CD4-positive, alpha-beta T cell treated with Interleukin-2 at 100 ng/mL for 4 hours (primary cell): ENCODE measurements at places on chromosomes 4 and X.
A peak's percentile ranks its signal among the peaks of the same experiment; 100 is the strongest.

DNA sequence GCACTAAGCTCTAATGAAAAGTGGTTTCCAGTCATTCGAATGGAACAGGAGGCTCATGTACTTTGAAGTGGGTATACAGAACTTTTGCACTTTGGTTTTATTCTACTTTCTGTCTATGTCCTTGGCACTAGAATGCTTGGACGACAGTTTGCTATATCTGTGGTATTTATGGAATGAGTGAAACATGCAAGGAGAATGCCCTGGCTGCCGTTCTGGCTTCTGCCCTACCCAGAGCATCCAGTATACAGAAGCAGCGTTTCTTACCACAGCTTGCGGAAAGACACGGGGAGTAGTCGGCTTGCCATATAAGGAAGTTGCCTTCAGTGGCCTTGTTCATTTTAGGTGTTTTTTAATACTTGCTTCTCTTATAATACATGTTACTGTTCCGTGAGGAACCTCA, 98.0 kb downstream of the TBL1X start:
- no peak for DNase-seq

GRCh38 chrX:106906361-106906760, 3.2 kb upstream of the RIPPLY1 start:
- no peak for DNase-seq

- no peak for DNase-seq
Measured at GRCh38 chr4:165351359-165352130, 24.1 kb downstream of the MSMO1 start.

DNA sequence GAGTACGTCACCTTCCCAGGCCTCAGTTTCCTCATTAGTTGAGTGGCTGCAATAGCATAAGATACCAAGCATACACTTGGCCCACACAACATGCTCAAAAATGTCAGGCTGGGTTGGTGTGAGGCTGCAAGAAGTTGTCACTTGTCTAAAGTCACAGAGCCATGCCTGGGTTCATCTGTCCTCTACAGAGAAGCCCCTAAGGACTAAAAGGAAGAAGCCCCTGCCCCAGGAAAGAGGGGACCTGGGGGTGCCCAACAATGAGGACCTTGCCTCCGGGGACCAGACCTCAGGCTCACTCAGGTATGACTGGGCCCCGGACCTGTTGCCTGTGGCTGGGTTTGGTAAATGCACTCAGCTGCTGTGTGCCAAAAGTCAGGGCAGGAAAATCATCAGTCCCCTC, 82.7 kb downstream of the CRMP1 start:
- DNase-seq, result no peak

GRCh38 chrX:15616531-15616930, 15.8 kb upstream of the ACE2 start:
- no peak for DNase-seq

DNA sequence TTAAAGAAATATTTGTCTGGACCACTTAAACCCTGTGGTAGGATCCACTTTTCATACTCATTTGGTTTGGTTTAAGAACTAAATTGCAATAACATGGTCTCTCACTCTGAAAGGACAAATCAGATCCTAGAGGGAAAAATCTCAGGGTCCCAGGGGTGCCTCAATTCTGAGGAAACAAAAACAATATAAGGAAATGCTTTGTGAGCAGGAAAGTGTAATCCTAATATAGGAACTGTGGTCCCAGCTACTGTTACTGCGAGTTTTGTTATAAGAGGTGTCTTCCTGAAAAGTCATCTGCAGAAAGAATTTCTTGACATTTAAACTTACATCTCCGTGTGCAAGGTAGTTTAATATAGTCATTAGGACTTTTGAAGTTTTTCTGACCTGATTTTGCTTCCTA, 420.1 kb upstream of the LCORL start:
- no peak for DNase-seq

DNA sequence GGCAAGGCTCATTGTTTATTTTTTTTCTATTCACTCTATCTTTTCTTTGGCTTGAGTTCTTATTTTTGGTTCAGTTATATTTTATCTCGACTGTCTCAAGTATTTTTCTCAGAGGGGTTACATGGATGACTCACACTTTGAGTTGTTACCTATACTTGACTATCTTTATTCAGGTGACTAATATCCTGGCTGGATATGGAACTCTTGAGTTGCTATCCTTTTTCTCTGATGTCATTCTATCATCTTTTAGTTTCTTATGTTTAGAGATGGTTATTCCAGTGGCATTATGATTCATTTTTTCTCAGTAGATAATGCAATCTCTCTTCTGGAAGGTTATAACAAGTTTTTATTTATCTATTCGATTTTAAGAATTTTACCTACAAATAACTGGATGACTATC, 117.9 kb downstream of the COX18 start:
- DNase-seq, result no peak

DNA sequence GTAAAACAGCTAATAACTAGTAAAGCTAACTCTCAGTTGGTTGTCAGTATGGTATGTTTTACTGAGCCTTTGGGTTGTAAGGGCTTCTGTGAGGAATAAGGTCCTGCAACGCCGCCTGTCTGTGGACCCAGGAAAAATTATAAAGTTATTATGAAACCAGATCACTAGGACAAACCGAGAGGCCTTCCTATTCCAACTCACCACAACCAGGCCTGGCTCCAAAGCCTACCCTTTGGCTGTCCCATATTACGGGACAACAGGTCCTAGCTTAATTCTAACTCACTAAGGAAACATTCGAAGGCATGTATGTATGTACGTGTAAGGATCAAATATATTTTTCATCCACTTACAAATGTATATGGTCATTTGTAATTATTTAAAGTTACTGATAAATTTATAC, 1.4 kb downstream of the ANKRD17 start:
- peak; percentile 78 for DNase-seq

GRCh38 chr4:179051206-179051605, 1609.0 kb upstream of the AGA start:
- no peak for DNase-seq

DNA sequence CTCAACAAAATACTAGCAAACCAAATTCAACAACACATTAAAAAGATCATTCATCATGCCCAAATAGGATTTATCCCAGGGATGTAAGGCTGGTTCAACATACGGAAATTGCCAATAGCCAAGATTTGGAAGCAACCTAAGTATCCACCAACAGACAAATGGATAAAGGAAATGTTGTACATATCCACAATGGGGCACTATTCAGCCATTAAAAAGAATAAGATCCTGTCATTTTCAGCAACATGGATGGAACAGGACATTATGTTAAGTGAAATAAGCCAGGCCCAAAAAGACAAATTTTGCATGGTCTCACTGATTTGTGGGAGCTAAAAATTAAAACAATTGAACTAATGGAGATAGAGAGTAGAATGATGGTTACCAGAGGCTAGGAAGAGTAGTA, 82.0 kb upstream of the FAM241A start:
- no peak for DNase-seq

DNA sequence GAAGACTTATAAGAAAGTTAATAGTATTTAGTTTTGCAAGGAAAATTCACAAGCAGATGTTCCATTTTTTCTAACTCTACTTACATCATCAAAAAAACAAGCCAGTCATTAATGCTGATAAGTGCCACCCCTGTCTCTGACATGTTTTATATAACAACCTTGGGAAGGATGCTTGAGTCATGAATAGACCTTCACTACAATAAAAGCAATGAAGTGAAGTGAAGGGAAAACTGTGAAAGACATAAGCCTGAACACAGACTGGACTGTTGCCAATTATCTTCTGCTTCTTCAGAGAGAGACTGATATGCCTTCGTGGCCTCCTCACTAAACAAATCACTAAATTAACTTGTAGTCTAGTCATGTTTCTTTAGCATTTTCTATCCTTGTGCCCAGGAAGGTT, 353.2 kb downstream of the PDHA2 start:
- DNase-seq, result no peak

DNA sequence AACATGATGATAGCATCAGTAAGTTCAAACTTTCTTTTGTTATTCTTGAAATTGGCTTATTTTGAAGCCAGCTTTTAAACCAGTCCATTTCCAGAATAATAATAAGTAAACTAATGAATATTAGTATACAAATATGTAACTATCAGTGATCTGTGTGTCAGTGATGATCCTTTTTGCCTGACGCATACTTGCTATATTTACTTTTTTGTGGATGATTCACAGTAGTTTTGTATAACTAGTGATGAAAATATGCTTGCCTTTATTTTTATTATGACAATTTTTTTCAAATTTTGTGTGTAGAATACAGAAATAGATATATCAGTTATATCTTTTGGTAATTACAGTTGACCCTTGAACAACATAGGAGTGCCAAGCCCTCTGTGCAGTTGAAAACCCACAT, 49.5 kb downstream of the USP53 start:
- no peak for DNase-seq

DNA sequence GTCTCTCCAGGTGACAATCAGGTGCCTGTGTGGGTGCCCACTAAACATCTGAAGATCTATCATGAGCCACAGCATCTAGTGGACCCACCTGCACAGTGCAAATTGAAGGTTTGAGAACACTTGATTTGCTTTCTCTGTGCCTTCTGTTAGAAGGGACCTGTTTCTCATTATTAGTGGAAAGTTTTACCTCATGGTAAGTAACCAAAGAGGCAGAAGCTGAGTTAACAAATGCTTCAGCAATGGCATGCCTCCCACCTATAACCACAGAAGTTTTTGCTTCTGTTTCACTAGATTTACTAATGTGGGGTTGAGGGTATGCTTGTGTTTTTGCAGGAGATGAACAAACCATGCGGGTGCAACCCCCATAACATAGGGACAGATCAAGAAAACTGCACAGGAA, 297.4 kb upstream of the DKK2 start:
- no peak for DNase-seq

DNA sequence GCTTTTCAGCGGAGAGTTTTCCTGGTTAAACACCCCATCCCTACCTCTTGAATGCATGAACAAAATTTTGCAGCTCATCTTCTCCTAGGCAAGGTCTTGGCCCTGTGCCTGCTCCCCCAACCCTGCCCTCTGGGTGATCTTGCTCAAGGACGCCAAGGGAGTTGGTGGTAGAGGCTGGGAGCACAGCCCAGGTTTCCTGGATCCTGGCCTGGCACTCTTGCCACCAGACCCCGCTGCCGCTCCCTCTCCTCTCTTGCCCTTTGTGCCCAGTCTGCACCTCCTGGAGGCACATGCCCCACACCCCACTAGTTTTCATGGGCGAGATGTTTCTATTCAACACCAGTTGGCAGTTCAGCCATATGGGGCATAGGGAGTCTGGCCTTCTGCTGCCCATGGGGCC, 37.3 kb downstream of the TSC22D3 start:
- DNase-seq, result no peak

- no peak for DNase-seq
Measured at GRCh38 chr4:94516999-94517398, 65.3 kb downstream of the PDLIM5 start.

DNA sequence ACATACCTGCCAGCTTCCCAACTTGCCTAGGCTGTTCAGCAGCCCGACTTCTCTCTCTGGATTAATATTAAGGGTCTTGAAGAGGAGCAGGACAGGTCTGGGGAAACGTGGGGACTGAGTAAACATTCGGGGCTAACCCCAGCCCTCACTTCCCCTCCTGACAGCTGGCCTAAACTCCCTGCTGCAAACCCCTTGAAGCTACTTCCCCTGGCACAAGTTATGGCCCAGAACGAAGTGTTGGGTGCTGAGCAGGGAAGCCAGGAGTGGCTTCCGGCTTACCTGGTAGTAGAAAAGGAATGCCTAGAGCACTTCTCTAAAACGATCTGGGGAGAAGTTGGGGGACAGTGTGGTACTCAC, 200.0 kb downstream of the BCOR start:
- DNase-seq, result no peak

GRCh38 chrX:66489339-66489738, 149.5 kb downstream of the EDA2R start:
- no peak for DNase-seq

GRCh38 chrX:10697616-10698317, 77.4 kb upstream of the MID1 start:
- no peak for DNase-seq

- DNase-seq, result no peak
Measured at GRCh38 chrX:124215786-124216185, 116.7 kb upstream of the TEX13D start.

GRCh38 chr4:57156242-57156990, 46.2 kb upstream of the IGFBP7 start:
- DNase-seq, result no peak

DNA sequence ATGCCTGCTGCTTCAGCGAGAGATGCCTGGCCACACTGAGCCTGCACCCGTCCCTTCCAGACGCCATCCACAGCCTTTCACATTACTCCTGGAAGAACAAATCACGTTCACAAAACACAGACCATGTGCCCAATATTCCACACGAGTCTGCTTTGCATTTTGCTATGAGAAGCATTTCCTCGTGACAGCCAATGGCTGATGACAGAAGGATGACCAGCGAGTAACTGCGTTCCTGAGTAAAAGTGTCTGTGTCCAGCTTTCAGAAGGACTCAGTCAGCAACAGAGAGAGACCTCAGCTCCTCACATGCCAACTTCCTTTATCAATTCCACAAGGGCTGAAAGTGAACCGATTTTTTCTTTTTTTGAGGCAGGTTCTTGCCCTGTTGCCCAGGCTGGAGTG, 19.5 kb downstream of the NAT8L start:
- no peak for DNase-seq

DNA sequence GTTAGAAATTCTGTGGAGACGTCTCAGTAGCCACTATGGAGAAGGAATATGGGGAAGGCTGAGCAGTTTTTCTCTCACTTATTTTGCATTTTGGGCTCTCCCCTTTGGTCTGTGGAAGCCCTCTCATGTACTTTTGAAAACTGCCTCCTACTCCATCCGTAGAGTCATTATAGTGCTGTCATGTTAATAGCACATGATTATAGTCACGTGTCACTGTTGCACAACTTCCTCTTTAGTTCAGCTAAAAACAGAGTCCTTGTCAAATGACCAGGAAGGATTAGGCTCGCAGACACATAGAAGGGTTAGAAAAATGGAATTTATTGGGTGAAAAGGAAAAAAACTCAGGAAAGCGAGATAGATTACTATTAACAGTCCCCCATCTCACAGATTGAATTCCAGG, 258.2 kb upstream of the CXorf51A start:
- no peak for DNase-seq

DNA sequence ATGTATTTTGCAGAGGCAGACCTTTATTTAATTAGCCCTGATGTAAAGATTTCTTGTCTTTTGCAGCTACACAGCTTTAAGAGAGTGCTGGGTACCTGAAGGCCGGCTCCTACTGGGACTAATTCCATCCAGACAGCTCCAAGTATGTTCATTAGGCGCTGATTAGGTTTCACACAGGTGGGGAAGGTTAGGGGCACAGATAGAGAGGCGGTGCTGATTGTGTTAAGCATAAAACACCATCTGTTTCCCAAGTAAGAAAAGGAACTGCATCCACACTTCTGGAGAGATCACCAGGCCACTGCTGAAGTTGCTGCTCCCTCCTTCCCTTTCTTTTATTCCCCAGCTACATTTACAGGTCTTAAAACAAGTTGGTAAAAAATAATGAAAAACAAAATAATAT, 349.5 kb downstream of the ZIC3 start:
- no peak for DNase-seq

DNA sequence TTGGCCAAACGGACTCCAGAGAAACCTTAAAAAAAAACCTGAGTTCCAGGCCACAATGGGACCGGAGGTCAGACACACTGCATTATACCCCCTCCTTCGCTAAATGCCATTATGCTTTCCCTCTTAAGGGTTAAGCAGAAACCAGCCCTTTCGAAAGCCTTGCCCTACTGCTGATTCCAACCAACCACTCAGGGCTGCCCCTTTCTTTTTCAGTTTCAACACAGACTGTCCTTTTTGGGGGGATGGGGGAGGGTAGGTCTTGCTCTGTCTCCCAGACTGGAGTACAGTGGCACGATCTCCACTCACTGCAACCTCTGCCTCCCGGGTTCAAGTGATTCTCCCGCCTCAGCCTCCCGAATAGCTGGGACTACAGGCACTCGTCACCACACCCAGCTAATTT, 49.5 kb upstream of the MAN2B2 start:
- no peak for DNase-seq
